Activated CD4-positive, alpha-beta T cell treated with anti-CD3 and anti-CD28 coated beads, Interleukin-2, amount 50 U/mL, for 48 hours (primary cell): ENCODE measurements at places on chromosomes 6 and 20.

GRCh38 chr20:62804021-62804626 is 511 bp upstream of the OGFR start:
- no peak for DNase-seq

GRCh38 chr6:166466178-166467122 is 83.7 kb upstream of the MPC1 start:
- DNase-seq = no peak

DNA sequence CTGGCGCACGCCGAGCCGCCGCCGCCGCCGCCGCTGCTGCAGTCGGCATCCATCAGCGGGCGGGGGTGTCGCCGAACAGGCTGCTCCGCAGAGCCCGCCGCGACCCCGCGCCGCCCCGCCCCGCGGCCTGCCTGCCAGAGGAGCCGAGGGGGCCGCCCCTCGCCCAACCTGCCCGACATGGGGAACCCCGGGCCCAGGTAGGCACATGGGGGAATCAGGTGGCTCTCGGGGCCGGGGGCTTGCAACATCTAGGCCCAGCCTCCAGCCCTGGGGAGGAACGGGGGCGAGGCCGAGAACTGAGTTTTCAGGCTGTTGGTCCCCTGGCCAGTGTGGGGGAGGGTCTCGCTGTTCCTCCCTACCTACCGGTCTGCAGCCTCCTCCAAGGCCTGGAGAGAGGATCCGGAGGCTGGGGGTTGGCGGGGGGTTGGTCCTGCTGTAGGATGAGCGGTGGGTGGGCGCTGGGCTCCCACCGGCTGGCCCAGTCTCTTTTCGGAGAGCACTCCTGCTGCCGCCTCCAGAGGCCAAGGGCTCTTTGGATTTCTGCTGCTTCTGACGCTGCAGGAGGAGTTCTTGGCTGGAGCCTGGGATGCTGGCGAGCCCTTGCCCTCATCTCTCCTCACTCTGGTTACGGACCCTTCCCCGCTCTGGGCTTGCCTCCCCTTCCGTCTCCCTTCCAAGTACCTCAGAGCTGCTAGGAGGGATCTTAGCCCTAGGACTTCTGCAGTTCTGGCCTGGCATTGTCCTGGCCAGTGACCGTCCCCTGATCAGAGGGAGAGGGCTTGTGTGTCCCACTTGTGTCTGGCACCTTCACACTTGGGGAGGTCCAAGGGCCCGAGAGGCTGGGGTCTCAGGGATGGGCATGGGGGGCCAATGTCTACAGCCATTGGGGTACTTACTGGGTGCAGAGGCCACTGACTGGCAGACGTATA is at the start of gene EPB41L1:
Gene EPB41L1, plus strand, starts transcription at position 41 of the 929 bp plus-strand sequence. CDS start 19,038 bp downstream, outside the sequence.
- no peak for DNase-seq

- DNase-seq = no peak
Measured at GRCh38 chr6:100484474-100484873, 19.8 kb upstream of the SIM1 start.

- no peak for DNase-seq
Measured at GRCh38 chr6:61562098-61562497, 723.9 kb downstream of the KHDRBS2 start.

GRCh38 chr6:129890701-129891100 is 29.6 kb upstream of the TMEM244 start:
- DNase-seq = no peak

DNA sequence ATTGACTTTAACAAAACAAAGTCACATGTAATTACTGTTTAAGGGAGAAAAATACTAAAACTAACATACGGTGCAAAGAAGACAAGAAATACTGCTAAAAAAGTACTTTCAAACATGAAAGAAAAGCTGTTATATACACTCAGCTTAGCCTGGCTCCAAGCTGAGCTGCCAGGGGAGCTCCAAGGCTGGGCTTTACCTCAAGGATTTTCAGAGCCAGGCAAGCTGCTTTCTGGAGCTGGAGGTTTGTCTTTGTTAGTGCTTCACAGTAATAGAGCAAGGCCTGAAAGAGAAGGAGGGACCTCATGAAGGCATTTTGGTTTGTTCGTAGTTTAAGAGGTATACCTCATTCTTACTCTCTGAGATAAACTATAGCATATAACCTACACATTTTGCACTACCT is 19.6 kb upstream of the ARMH2 start:
- no peak for DNase-seq

- no peak for DNase-seq
Measured at GRCh38 chr20:18904192-18904591, 90.6 kb downstream of the SCP2D1 start.
